ENCODE measurements at places on chromosomes 12 and 14. TPM values are rescaled to one million over a fixed set of nuclear protein-coding genes. Genes with fewer than 3 reads are reported as not detected.

- no peak overlapping the region for H3K27ac ChIP-seq
- H3K27me3 ChIP-seq: no peaks in the 10 kb centered on the region
- no peaks in the 10 kb centered on the region for H3K36me3 ChIP-seq
- DNase-seq: no peak
- H3K4me3 ChIP-seq: no peak overlapping the region
Observed at GRCh38 chr12:78430551-78430950, 434.0 kb upstream of the SYT1 start.

DNA sequence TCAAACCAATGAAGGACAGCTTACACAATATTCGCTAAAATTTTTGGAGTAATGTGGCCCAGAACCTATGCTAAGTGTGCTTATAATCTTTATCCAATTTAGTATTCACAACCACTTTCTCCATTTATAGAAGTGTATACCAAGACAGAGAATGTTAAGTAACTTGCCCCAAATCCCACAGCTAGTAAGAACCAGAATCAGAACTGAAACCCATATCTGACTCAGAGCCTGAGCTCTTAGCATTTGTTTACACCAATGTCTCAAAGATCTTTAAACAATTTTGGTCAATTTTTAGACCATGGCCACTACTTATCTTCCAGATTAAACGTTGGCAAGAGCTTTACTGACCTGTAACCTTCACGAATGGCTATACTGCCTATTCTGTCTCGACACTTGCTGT is 53.0 kb downstream of the PAPLN start:
- H3K27me3 ChIP-seq: no peaks in the 10 kb centered on the region
- no peak for DNase-seq
- H3K27ac ChIP-seq: no peak overlapping the region
- H3K36me3 ChIP-seq: peaks cover 4% of the 10 kb centered on the region
- H3K4me1 ChIP-seq: peaks cover 7% of the 10 kb centered on the region
- H3K4me3 ChIP-seq: no peak overlapping the region

- DNase-seq: peak; percentile 53
- H3K4me3 ChIP-seq: no peak overlapping the region
- H3K36me3 ChIP-seq: no peaks in the 10 kb centered on the region
- peak overlapping the region; percentile 24 for H3K27ac ChIP-seq
- peaks cover 39% of the 10 kb centered on the region for H3K4me1 ChIP-seq
Observed at GRCh38 chr12:89166525-89166934, 185.8 kb downstream of the DUSP6 start.

OR4E2 gene
- total RNA-seq: not detected

ITGA7 gene
- total RNA-seq: 4.4 TPM

TAS2R8 gene
- total RNA-seq: not detected

ZC3H10 gene
- 5.6 TPM for total RNA-seq

CCDC38 gene
- not detected for total RNA-seq

Measured in PC-3 (cell line).